ENCODE measurements at places on chromosomes 1 and 21.

DNA sequence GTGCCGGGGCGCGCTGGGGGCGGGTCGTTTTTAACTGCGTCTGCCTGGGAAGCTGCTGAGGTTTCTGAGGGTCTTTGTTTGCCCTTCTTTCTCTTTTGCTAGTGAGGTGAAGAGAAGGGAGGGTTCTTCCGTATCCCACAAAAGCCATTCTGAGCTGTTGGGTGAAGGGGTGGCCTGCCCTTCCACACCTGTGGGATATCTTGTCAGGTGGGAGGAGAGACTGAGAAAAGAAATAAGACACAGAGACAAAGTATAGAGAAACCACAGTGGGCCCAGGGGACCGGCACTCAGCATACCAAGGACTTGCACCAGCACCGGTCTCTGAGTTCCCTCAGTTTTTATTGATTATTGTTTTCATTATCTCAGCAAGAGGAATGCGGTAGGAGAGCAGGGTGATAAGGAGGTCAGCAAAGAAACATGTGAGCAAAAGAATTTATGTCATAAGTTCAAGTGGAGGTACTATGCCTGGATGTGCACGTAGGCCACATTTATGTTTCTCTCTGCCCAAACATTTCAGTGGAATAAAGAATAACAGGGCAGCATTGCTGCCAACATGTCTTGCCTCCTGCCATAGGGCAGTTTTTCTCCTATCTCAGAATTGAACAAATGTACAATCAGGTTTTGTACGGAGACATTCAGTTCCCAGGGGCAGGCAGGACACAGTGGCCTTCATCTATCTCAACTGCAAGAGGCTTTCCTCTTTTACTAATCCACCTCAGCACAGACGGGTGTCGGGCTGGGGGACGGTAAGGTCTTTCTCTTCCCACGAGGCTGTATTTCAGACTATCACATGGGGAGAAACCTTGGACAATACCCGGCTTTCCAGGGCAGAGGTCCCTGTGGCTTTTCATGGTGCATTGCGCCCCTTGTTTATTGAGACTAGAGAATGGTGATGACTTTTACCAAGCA is 972 bp downstream of the PGBD2 start:
- no peak for DNase-seq

DNA sequence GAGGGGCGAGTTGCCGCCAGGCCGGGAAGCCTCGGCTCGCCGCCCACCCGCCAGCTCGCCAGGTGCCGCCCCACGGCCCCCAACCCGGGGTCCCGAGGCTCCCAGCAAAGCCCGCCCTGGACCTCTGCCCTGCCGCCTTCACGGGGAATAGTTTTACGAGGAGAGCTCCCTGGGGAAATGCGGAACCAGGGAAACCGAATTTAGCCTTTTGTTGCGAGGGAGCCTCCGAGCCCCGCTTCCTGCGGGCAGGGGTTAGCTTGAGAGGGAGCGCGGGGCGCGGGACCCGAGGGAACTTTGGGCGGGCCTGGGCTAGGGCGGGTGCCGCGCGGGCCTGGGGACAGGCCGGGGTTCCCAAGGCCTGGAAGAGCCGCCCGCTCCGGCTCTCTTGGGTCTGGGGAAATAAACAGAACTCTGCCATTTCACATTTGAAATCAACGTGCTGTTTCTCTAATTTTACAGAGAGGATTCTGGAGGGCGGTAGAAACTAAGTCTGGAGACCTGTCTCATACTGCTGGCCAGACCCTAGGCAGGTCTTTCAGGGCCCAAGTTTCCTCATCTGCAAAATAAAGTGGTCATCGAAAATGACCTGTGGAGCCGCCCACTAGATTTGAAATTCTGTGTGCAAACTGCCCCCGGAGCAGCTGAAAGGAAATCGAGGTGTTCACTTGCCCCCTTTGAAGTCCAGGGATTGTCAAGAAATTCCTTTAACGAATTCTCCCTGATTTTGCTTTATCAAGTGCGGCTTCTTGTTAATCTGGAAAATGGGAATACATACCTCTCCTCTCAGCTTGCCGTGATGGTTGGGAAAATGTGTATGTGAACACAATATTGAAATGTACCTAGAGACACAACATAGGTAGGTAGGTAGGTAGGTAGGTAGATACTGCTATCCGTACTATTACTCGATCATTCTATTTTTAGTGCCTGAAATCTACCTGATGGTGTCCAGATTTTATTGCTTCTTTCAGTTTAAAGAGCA is 749 bp upstream of the GLUL start:
- no peak for DNase-seq

- no peak for DNase-seq
Observed at GRCh38 chr1:178066296-178066907, 27.5 kb upstream of the RASAL2 start.

- no peak for DNase-seq
Observed at GRCh38 chr1:154758346-154758745, 111.7 kb downstream of the KCNN3 start.

DNA sequence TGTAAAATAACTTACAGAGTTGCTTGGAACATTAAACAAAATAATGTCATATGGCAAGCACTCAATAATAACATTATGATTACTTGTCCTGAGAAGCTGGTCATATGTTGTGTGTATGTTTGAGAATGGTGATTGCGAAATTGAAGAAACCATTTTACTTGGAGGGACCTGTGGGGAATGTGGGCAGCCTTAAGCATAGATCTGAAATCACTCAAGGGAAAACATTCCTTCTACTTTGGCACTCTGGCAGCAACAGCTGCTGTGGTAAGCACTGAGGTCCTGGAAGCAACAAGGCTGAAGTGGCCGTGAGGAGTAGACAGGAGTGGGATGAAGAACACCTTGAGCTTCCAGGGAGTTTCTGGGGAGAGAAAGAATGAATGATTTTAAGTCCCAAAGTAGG is 165.4 kb upstream of the ADAMTS5 start:
- DNase-seq, result peak; percentile 57

DNA sequence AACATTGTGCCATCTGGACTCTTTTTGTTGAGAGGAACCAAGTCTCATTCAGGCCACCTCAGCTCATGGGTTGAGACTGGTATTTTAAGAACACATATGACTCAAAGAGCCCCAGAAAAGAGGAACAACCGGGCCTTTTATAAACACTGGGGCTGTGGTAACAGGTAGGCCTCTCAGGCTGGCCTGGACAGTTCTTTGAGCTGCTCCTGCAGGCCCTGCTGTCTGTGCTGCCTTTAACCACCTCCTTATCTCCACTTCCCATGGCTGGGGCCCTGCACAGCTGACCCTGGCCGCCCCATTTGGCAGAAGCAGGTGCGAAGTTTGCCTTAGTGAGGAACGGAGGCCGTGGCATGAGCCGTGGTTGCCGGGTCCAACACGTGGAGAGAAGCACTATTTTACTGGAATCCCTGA is 163.3 kb downstream of the RHOU start:
- no peak for DNase-seq

- no peak for DNase-seq
Observed at GRCh38 chr1:200302192-200302920, 107.5 kb downstream of the ZNF281 start.

- DNase-seq, result no peak
Observed at GRCh38 chr1:212089560-212090163, 54.1 kb downstream of the DTL start.

- peak; percentile 98 for DNase-seq
Observed at GRCh38 chr1:107535091-107535490, 394.3 kb downstream of the NTNG1 start.

DNA sequence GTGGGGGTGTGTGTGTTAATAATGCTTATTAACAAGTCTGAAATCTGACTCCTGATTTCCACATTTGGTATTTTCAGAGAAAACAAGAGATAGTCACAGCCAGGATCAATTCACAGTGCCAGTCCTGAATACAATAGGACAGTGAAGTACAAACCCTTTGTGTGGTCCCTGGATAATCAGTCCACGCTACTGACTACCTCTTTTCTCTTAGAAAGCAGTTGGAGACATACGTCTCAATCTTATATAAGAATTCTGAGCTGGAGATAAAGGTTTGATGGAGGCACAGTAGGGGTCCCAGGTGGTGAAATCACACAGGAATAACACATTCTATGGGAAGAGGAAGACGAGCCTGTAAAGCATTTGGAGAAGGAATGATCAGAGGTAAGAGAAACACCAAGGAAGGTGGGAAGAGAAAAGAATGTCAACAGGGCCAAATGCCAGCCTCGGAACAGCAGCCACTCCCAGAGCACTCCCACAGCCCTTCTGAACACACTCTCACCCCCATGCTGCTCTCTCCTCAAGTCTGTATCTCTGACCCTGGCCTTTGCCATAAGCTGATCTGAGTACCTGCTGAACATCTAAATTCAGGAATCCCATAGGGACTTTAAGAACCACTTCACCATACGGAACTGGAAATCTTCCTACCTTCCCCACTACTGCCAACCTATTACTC is 48.6 kb downstream of the TRAF5 start:
- DNase-seq, result no peak

- no peak for DNase-seq
Observed at GRCh38 chr1:193085263-193085662, 20.0 kb downstream of the GLRX2 start.

DNA sequence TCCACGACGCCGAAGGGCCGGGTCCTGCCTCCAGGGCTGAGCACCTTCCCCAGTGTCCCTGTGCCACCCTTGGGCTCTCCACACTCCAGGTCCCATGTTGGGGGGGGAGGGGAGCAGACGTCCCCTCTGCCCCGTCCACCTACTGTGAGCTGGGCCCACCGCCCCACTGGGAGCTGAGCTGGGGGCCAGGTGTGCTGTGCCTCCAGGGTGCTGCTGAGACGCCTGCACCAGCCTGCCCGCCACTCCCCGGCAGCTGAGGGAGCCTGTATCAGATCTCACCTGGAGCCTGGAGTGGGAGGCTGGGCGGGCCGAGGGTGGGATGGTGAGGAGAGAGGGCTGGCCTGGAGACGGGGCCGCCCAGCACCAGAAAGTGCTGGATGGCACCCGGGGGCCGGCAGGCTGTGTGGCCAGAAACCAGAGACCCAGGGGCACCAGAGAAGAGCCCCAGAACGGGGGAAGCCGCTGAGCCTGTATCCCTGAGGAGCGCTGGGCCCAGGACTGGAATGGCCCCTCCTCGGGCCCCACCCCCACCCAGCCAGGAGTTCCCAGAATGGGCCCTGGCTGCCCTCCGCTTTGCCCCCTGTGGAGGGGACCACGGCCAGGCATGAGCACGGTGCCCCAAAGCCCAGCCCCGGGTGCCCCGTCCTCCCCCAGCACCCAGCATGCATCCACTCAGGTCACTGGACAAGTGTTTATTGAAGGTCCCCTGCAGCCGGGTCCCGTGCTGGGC is 3.4 kb downstream of the TNFRSF18 start:
- no peak for DNase-seq

DNA sequence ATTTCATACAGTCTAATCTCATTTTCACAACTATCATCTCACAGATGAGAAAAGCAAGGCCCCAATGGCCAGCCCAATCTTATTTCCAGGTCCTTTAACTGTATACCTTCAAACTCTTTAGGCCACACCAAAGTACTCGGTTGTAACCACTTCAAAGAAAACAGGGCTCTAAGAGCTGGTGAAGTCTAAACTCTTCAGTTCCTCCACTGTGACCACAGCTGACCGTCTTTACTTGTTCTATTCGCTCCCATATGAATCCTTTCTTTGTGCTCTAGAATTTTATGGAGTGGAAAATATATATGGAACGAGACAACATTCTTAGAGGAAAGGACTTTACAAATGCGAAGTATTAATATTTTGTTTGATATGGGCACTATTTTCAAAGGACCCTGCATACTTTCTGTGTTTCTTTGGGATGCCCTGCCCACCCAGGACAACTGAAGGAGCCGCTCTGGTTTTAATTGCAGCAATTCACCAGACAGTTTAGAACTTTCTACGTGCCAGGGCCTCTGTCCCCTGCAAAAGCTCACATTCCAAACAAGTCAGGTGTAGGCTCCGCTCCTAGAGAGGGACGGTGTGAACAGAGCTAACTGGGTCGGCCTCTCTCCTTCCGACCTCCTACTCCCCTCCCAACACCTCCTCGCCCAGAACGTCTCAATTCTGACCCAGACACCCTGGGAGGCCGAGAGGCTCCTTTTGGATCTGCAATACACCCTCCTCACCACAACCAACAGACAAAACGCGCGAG is 15.7 kb downstream of the IER5 start:
- DNase-seq, result no peak

- no peak for DNase-seq
Observed at GRCh38 chr1:158272681-158273080, 17.0 kb upstream of the CD1C start.

GRCh38 chr1:206082831-206083695 is 30.1 kb downstream of the RHEX start:
- no peak for DNase-seq

GRCh38 chr1:230317823-230318819 is 108.0 kb downstream of the PGBD5 start:
- no peak for DNase-seq

- DNase-seq, result no peak
Observed at GRCh38 chr1:38241594-38242334, 195.2 kb upstream of the POU3F1 start.

DNA sequence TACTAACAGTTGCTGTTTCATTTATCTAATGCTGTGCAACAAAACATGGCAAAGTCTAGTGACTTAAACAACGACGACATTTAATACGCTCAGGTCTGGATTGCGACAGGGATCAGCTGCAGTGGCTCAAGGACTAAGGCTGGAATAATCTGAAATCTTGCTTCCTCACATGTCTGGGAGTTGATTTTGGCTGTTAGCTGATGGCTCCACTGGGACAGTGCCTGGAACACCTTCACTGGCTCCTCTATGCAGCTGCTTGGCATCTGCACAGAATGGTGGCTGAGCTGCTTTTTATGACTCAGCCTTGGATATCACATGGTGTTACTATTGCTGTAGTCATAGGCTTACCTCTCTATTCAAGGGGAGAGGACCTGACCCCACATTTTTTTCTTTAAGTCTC is 24.0 kb upstream of the BTG3 start:
- no peak for DNase-seq

DNA sequence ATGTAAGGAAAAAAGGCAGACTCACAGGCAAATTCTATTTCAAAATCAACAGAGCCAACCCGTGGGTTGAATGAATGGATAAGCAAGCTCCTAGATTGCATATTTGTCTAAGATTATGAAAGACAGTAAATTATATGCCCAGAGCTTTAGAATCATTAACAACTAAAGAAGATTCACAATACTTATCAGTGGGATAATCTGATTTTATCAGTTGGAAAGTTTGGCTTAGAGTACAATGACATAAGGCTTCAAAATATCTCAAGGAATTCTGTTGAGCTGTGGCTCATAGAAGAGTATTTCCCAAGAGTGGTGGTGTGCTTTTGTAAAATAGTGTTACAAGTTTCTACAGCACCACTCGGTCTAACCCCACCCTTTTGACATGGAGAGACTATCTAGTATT is 85.5 kb downstream of the ADAMTS1 start:
- no peak for DNase-seq

DNA sequence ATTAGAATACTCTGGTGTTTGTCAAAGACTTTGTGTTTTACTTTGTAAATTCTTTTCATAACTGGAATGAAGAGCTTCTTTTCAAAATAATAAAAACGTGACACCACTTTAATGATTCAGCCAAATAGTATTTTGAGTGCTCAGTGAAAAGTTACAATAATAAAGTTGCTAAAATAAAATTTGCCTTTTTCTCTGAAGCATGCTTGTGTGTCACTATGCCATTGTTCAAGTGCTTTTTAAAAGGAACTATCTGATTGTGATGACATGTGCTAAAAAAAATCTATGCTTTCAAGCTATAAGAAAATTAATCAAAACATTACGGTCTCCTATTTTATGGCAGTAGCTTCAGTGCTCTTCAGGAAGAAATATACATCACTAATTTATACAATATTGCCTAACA is 1290.5 kb upstream of the B3GALT2 start:
- no peak for DNase-seq
